ENCODE measurements at places on chromosomes 1 and 21.

DNA sequence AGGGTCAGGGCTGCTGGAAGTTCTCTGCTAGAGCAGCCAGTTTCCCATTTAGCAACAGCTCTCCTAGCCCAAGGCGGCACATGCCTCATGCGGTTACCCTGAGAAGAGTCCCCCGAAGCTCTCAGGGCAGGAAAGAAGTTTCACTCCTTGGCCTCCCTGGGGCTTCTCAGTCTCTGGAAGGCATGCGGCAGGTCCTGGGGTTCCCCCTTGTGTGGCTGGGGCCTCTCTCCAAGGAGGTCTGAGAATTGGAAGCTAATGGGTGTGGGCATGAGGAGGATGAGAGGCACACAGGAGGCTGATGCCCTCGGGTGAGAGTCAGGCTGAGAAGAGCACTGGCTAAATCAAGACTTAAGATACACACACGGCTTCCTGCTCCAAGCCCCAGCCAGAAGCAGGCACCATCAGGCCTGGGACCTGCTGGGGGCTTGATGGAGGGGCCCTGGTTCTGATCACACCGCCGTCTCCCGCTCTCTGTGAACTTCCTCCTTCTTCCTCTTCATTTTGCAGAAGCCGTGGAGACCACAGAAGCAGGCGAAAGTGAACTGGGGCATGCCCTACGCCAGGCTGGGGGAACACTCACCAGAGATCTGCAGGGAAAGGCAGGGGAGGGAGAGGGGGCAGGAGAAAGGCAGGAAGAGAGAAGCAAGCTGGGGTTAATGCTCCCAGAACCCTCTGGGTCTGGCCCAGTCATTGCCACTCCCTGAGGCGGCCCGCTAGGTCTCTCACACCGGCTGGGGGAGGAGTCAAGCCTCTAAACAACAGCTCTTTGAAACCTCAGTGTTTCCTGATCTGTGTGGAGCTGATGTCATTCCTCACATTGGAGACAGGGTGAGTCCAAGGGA lies 15.1 kb downstream of the BLACAT1 start:
- DNase-seq = no peak

GRCh38 chr1:173997791-173998190 lies 24.4 kb downstream of the RC3H1 start:
- no peak for DNase-seq

- DNase-seq = no peak
These were observed 17.5 kb downstream of the KPNA6 start for GRCh38 chr1:32125313-32125712.

DNA sequence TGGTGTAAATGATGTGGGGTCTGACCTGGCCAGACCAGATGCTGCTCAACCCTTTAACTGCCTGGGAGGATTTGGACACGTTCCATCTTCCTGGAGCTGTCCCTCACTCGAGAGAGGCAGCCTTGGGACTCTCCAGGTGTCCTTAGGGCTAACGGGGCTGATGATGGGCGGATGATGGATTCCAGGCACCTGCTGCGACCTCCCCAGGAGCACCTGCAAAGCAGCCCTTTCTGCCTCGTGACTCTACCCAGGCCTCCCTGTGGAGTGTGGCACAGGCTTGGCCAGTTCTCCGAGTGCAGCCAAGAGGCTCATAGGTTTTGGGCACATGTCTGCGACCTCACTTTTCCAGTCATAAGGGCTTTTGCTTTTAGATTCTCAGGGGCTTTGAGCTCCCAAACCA lies 12.3 kb upstream of the TRIM17 start:
- DNase-seq = no peak

DNA sequence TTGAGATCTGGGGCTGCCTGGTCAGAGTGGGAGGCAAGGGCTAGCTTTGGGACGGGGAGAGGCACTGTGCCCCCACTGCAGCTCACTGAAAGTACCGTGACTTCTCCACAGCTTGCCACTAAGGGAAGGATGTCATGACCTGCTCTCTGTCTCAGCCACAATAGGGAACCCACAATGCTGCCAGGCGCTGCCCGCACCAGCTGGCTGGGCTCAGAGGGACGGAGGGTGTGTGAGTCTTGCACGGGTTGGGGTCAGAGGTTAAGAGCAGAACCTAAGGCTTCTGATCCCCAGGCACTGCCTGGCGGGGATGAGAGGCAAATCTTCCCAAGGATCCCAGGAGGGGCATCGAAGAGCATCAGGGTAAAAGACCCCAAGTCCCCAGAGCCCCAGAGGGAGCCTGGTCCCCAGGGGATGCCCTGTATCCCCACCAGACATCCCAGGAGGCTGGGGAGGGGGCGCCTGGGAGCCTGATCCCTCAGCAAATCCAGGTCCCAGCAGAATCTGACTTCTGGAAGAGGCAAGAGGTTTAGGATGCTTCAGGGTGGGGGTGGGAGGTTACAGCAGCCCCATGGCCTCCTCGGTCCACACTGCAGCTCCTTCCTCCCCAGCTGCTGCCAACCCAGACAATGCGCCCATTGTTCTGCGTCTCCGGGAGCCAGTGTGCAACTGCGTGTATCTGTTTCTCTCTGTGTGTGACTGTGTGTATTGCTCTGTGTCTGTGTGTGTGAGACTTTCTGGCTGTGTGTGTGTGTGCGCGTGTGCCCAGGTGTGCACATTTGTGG lies 2.0 kb upstream of the MARCKSL1 start:
- no peak for DNase-seq

DNA sequence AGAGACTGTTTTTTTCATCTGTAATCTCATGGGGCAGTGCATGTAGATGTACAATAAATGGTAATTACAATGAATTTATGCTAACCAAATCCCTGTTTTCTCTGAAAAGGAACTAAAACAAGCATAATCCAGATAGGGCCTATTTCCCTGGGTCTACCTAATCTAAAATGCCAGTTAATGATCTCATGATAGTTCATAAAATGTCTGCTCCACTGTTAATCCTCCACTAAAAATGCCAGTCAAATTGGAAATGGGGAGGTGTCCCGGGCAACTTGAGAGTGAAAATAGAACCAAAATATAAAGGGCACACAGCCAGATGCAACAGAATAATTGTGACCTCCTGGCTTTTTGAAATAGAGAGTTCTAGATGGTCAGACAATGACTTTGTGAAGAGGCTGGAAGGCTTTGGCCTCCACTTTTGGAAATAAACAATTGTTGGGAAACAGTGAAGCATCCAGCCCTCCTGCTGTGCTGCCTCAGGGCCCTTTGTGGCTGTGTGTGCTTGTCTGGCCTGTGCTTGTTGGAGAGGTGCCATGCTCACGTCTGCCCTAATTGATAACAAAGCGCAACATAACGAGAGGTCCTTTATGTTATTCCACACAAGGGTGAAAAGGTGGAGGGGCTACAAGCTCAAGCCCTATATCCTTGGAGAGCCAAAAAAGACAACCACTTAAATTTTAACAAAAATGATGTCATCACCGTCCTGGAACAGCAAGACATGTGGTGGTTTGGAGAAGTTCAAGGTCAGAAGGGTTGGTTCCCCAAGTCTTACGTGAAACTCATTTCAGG lies 97.7 kb downstream of the ATP5PO start:
- DNase-seq = no peak

DNA sequence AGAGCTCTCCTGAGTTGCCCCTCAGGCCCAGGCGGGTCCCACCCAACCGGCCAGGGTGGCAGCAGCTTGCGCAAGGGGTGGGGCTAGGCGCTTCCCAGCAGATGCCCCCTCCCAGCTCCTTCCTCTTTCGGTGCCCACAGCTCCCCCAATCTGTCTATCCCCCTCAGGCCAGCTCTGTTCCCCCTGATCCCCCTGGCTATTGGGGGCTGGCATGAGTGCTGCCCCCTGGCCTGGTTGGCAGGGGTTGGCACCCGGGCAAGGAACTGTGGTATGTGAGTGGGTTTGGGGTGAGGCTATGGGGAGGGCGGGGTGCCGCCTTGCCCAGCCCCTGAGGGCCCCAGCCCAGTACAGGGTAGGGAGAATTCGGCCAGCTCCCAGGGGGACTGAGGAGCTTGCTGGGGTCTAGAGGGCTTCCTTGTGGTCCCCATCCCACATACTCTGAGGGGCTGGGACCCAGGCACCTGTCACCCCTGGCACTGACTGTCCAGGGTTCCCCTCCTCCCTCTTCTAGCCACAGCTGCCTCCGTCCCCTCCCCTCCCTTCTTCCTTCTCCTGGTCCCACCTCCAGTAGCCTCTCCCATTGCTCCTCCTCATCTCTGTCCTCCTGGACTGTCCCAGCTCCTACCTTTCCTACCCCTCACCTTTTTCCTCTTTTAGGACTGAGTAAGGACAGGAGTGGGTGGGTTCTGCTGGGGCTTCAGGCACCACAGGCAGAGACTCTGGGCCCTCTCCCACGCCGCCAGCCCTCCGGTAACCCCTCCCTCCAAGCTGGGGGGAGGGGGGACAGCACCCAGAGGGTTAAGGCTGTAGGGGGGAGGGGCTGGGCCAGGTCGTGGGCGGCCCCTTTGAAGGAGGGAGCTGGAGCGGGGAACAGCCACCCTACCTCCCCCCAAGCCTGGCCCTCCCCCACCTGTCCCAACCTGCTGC lies 5.7 kb downstream of the ZBTB7B start:
- DNase-seq = no peak

GRCh38 chr1:243325305-243325890 lies 69.6 kb downstream of the SDCCAG8 start:
- peak; percentile 44 for DNase-seq
